Ureter (tissue), 1 donor: ENCODE measurements at places on chromosomes 16 and 17. TPM values are rescaled to one million over a fixed set of nuclear protein-coding genes. Genes with fewer than 3 reads are reported as not detected.

Gene ACSM5
- total RNA-seq, result 2.3 TPM

Gene RUNDC1
- total RNA-seq, result 24.7 TPM

Gene C16orf92
- not detected for total RNA-seq

Gene NHERF2
- total RNA-seq, result 106 TPM

Gene SLFN12
- 15.5 TPM for total RNA-seq

Gene CCL8
- not detected for total RNA-seq

Gene CDRT15
- not detected for total RNA-seq

Gene NUP88
- 73.9 TPM for total RNA-seq

Gene MIS12
- total RNA-seq, result 17.7 TPM

Gene LLGL1
- 18.5 TPM for total RNA-seq

Gene LGALS9B
- not detected for total RNA-seq

Gene NHERF1
- total RNA-seq, result 20.6 TPM

Gene HS3ST6
- total RNA-seq, result 12.9 TPM

Gene DYNLRB2
- 4.8 TPM for total RNA-seq

Gene SPN
- total RNA-seq, result 4.2 TPM

Gene TANC2
- total RNA-seq, result 177 TPM

Gene CPD
- 61.0 TPM for total RNA-seq

Gene HOXB1
- total RNA-seq, result 0.31 TPM

Gene HBZ
- not detected for total RNA-seq

Gene MMP15
- total RNA-seq, result 15.4 TPM

Gene HID1
- 78.1 TPM for total RNA-seq

Gene ARL4D
- total RNA-seq, result 34.3 TPM

Gene CHST5
- 0.26 TPM for total RNA-seq

Gene KRTAP9-8
- not detected for total RNA-seq

Gene RAB34
- total RNA-seq, result 82.9 TPM

Gene SLC38A8
- not detected for total RNA-seq

Gene ST6GALNAC1
- 11.3 TPM for total RNA-seq
